ENCODE measurements at places on chromosomes 6 and 20.

DNA sequence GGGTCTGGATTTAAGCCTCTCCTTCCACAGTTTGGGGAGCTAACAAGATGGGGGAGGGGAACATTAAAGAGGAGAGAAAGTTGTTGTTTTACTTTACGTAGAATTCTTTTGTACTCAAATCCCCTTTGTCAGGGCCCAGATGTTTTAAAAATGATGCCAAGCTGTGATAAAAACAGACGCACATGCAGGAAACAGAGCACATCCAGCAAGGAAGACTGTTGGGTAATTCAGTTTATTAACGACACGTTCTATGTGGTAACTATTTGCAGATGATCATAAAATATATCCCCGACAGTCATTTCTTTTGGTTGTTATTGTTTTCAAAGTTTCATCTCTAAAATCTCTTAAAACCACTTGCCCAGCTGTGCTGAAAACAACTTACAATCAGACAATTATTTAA, 307.0 kb upstream of the PRDM1 start:
- peak; percentile 47 for DNase-seq

GRCh38 chr20:61037498-61037897, 214.6 kb upstream of the CDH4 start:
- no peak for DNase-seq

DNA sequence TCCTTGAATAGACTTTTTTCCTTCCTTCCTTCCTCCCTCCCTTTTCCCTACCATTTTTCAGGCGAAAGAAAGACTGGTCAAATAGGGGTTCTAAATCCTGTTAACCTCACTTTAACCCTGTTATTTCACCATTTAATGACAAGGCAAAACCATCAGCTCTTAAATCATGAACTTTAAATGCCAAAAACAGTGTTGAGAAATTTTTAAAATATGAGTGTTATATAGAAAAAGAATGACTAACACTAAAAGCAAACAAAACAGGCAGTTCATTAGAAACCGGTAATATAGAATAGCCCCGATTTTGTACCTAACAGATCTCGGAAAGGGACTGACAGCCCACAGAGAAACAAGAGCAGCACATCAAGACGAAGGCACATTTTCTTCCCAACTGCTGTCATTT, 57.4 kb upstream of the CEP85L start:
- DNase-seq, result no peak

DNA sequence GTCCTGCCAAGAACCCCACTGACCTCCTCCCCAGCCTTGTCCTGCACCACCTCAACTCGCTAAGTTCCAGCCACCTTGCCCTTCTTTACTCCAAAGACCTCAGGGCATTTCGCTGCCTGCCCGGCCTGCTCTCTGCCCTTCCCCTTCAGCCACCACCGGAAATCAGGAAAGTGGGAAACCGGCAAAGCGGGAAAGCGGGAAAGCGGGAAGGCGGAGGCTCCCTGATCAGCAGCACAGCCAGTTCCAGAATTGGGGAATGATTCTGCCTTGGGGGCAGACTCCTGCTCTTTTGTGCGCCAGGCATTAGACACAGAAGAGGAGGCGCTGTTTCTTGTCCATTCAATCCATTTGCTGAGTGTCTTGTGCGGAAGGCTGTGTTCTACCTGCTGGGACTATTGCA, 111.3 kb downstream of the ZDHHC14 start:
- no peak for DNase-seq

DNA sequence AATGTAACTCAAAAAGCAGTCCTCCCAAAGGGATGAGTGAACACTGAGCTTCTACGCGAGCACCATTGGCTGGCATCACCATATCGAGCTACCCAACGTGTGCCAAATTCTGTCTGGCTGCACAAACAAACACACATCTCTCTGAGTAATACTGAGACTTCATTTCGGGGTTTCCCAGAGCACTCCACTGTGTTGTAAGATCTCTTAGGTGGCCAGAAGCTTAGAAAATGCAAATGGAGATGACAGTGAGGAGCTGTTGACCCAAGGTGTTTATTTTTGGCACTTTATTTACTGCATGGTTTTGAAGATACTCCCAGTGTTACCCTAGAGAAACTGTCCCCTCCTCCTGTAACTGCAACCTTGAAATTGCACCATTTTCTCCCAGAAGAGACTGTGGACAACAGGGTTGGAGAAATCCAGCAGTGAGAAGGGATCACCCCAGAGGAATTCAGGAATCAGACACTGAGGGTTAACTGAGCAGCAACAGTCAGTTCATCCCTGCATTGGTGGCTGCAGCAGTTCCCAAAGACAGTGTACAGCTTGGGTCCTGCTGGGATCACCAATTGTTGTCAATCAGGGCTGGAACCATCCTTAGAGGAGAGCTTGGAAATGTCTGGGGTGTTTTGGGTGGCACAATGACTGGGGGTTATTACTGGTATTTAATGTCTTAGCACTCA, 1.0 kb upstream of the RIPOR2 start:
- DNase-seq, result no peak

DNA sequence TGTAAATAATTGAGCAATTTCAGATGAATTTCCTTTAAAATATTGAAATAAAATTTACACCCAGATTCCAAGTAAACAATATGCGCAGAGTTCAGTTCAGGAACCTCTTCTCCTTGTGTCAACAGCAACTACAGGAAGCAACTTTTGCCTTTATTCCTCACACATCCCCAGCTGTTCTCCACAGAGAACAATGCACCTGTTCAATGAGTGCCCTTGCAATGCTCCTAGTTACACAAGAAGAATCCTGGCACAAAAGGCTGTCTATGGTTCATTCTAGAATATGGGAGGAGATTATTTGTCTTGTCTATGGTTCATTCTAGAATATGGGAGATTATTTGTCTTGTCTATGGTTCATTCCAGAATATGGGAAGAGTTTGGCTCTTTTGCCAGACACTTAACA, 454.9 kb downstream of the BTBD3 start:
- DNase-seq, result no peak

DNA sequence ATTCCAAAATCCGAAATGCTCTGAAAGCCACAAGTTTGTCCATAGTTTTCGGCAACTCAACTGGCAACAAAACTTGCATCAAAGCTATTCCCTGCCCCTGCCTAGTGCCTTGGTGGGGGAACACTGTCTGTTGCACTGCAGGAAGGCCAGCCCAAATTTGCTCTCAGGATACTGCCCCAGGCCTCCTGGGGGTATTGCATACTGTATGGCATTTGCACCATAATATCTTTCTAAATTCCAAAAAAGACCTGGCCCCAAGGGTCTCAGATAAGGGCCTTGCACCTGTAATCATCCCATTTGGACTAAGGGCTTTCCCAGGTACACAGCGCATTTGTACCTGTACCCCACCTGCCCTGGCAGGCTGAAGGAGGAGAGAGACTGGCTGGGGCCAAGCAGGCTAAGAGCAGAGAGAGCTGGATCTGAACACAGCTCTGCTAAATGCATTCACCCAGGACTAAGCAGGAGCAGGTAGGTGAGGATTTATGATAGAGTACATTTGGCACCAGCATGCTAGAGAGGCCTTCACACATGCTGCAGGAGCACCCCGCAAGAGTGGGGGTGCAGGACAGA, 4.0 kb upstream of the GRM4 start:
- DNase-seq, result no peak

DNA sequence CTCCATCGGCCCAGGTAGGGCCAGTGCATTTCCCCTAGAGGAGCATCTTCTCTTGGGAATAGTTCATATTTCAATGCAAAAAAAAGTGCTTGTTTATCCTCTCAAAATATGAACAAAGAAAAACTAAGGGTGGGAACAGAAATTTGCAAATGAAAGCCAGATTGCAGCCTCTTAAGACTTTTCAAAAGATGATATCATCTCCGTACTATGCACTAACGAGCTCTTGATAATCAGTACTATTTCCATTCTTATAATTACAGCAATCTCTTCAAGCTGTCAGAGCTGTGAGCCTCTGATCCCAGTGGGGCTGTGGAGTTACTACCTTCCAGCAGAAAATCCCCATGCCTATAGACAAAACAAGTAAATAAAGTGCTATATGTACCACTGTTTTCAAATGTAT, 77.1 kb downstream of the SOD2 start:
- DNase-seq, result no peak

DNA sequence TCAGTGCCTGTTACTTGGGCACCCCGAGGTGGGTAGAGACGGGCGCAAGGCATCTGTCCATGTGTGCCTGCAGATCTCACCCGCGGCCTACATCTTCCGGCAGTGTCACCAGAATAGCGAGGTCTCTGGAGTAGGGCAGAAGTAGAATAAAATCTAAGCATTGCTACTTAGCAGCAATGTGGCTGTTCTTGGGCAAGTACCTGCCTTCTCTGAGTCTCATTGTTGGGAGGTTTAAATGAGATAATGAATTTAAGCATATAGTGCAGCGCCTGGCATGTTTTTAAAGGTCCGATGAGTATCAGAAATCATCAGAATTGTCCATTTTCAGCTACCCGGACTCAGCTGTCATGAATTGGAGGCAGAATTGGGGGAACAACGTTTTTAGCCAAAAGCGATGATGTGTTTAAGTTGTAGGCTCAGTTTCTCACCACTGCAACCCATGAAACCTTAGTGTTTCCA, 800 bp downstream of the ABCC10 start:
- no peak for DNase-seq

DNA sequence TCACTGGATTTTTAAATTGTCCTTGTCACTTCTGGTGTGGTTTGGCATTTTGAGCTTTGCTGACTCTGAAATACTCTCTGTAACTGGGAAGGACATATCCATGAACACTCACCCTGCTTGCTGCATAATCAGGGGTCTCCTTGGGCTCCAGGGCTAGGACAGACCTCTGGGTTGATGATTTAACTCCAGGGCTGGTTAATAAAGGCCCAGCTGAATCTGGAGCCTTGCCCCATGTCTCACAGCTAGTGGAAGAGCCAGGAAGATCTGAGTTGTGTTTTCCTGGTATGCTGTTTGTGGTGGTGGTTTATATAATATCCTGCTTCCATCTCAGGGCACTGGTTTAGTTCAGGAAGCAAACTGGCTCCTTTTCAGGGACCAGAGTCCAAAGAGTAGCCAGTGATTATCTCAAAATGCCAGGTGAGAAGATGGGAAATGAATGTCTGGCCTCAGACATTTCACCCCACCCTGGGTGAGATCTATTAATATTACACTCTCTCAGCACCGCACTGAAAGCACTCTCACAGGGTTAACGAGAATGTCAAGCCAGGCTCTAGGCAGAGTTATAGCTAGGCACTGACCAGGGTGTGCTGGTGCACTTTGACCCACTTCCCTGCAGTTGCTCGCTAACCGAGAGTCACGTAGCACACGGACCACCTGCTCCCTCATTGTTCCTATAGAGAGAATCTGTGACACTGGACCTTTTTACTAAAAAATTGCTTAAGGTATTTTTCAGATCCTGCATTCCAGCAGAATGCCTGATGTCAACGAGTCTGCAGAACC, 90.1 kb upstream of the SLC22A16 start:
- no peak for DNase-seq

DNA sequence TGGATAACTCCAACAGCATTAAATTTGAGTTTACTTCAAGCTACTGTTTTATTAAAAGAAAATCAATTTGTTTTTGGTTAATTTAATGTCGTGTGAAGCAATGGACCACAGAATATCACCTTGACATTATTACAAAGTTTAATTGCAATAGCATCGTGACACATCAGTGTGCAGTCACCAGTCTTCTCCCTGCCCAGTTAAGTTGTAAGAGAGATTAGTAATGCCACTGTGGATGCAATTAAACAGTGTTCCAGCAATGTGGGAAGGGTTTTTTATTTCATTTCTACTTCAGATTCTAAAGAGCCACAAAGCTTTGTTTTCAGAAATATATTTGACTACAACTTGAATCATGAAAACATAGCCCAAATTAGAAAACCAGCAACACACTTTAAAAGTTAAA, 128.7 kb downstream of the SYNE1 start:
- DNase-seq, result no peak

DNA sequence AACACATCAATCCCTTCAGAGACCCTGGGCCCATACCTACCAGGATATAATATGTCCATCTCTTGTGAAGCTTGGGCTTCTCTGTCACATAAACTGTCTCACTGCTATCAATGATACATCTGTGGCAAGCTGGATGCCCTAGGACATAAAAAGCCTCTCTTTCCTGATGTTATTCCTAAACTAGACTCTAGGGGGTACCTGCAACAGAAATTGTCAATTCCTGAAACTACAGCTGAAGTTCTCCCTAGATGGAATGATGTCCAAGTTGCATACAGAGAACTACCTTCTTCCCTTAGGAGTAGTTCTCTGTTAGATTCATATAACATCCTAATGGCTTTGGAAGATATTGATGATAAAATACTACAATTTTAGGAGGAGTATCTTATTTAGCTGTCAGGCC, 35.8 kb downstream of the TBX18 start:
- DNase-seq, result peak; percentile 24

DNA sequence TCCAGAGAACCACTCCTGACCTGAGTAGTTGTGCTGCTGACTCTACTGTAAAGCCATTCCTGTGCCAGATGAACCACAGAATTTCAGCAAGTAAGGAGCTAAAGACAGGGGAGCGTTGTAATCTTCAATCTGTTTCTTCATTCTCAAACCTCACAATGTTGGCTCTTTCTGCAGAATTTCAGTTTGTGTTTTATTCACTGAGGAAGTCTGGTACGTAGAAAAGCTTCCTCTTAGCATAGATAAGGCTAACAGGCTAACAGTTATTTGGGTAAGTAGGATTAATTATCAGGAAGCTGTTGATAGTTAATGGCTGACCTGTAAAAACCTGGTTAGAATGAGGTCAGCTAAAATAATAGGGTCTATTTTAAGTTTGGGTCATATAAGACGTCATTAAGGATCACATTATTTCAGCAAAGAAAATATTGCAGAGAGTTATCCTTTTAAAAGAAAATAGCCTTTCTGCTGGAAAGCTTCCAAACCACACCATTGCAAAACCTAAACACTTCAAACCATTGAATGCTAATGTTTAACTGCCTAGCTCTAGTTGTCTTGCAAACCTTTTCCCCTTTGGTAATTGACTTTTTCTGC, 14.1 kb upstream of the TENT5A start:
- DNase-seq, result peak; percentile 89

- DNase-seq, result no peak
Measured at GRCh38 chr6:68695838-68696237, 60.8 kb downstream of the ADGRB3 start.

DNA sequence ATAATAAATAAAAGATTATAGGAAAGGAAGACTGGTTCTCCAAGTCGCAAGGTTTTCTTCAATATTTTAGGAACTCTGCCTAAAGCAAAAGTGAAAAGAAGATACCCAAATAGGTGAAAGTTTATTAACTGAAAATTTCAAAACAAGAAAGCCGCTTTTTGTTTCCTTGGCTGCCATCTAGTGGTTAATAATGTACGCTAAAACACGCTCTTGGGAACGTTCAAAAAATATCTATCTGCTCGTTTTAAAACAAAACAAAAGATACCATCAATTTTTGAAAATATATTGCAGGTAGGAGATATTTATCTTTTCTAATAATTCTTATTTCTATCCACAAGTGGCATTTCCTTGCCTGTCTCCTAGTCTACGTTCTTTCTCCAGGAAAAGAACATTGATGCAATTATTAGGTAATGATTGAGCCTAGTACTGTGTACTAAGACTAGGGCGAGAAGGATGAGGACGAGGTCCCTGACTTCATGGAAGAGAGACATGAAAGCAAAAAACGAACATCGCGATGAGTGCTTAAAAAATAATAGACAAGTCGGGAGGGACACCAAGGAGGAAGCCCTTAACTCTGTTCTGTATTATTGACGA, 97.2 kb downstream of the SPTLC3 start:
- DNase-seq, result peak; percentile 68
